Neural crest cell (in vitro differentiated cells): ENCODE measurements at places on chromosomes 16 and 17.

GRCh38 chr17:41863074-41863848 is 2.0 kb downstream of the KLHL11 start:
- DNase-seq = no peak

DNA sequence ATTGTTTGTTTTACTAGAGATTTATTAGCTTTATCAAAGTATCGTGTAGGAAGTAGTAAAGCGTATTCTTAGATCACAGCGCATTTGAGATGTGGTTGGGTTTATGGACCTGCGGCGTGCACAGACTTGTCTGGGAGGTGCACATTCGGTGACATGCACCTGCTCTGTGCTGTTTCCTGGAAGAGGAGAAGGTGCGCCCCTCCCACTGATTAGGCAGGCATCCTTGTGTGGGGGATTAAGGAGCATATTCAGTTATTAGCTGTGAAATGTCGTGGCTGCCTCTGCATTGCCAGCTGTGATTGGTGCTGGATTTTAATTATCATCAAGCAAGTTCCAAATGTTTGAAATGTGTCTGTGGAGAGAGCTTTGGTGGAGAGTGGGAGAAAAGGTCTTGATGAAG is 903.8 kb upstream of the RBFOX1 start:
- DNase-seq = no peak

- no peak for DNase-seq
Observed at GRCh38 chr16:88339930-88340754, 42.6 kb upstream of the ZNF469 start.

DNA sequence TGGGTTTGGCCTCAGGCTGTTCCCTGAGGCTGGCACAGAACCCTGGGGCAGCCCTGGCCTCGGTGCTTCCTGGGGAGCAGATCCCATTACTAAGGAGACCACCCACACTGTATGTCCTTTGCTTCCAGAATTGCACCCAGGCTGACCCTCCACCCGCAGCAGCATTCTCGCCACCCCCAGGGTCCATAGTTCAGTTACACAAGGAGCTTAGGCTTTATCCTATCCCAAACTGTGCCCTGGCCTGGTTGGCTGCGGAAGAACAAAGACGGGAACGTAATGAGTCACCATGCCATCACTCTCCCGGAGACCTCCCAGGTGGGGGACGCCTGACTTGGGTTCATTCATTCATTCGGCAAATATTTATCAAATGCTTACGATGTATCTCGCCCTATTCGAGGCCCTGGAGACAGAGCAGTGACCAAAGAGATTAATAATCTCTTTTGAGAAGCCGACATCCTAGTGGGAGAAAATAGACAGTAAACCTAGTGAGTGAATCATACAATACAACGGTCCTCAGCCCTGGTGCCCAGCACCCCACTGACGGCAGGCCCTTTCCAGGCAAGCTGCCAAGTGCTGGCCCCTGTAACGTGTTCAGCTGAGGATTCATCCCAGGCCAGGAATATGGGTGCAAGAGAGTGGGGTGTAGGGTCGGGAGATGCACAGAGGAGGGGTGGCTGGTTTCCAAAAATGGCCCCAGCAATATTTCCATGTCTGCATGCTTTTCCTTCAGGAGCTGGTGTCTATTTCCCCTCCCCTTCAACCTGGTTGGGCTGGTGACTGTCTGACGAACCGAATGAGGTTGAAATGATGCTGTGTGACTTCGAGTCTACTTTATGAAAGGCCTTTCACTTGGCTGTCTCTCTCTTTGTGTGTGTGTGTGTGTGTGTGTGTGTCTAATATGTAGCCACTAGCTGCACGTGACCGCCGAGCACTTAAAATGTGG is 134.2 kb downstream of the MGAT5B start:
- DNase-seq = no peak

DNA sequence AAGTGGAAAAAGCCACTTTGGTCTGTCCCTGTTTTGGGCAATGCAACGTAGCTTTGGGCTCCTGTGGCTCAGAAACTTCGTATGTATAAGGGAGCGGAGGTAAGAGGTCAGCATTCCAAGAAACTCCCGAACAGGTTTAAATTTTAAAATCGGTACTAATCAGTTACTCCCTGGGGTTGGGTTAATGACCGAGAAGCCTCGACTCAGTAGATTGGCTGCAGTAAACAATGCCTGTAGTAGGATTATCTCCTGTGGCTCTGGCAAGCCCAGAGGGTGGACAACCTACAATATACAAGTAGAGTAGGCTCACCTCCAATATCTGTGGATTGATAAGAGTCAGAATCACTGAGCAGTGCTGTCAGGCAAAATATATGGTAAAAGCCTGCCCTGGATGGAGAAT is 1.6 kb upstream of the GNA13 start:
- no peak for DNase-seq

DNA sequence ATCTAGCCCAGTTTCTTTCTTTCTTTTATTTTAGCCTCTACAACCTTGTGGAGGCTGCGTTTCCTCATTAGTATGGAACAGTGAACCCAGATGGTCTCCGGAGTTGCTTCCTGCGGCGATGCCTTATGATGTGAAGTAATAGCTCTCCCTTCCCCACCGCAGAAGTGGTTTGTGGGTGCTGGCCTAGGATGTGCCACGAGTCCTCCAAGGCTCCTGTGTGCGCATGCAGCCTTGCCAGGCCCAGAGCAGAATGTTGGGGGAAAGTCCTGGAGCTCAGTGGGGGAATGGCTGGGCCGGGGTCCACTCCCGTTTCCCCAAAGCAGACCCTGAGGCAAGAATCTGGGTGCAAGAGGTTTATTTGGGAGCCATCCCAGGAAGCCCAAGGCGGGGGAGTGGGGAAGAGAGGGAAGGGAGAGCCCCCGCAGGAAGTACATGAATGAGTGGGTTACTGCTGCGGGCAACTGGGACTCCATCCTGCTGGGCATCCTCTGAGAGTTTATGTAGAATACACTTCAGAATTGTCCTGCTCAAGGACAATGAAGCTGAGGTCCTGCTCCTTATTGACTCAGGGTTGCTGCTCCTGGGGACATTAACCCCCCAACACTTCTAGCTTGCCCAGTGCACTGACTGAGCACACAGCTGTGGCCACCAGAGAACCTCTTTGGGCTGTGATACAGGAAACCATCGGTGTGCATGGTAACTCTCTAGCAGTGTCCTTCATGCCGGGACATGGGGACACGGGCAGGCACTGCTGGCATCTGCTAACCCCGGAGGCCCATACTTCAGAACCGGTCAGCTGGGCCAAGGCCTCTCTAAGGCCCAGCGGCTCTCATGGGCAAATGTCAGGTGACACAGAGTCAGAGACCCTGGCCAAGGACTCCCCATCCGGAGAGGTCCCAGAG is 3.7 kb upstream of the HCRT start:
- DNase-seq = no peak

GRCh38 chr17:68389041-68389440 is 68.3 kb downstream of the WIPI1 start:
- DNase-seq = no peak

- DNase-seq = peak; percentile 74
Observed at GRCh38 chr17:36703860-36704266, 102.5 kb downstream of the MRM1 start.

- no peak for DNase-seq
Observed at GRCh38 chr16:66932076-66932475, 2.1 kb downstream of the CIAO2B start.
